CD8-positive, alpha-beta memory T cell (primary cell): ENCODE measurements at places on chromosomes 2 and 18. TPM values are rescaled to one million over a fixed set of nuclear protein-coding genes. Genes with fewer than 3 reads are reported as not detected.

ZBTB14 gene
- total RNA-seq, result 22.2 TPM

DYNAP gene
- total RNA-seq, result not detected

REG3A gene
- total RNA-seq, result not detected

TMEM178A gene
- total RNA-seq, result not detected

MPP4 gene
- not detected for total RNA-seq

DNA sequence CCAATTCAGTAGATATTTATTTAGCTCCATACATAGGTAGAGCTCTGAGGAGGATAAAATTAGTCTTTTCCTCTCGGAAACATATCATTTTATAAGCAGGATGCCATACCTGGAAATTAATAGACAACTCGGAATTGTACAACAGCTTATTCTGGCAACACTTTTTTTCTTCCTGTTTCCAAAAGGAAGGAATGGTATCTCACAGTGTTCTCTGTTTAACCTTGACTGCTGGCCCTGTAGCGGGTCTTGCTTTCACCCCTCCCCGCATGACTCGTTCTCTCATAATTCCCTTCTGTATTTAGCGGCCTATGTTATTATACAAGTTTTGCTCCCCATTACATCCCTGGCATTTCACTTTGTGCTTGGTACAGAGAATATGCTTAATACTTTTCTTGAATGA, 2.5 kb upstream of the KYNU start:
- no peaks in the 10 kb centered on the region for H3K36me3 ChIP-seq
- no peak overlapping the region for H3K4me3 ChIP-seq
- no peaks in the 10 kb centered on the region for H3K27me3 ChIP-seq
- H3K4me1 ChIP-seq, result no peaks in the 10 kb centered on the region
- DNase-seq, result no peak

DNA sequence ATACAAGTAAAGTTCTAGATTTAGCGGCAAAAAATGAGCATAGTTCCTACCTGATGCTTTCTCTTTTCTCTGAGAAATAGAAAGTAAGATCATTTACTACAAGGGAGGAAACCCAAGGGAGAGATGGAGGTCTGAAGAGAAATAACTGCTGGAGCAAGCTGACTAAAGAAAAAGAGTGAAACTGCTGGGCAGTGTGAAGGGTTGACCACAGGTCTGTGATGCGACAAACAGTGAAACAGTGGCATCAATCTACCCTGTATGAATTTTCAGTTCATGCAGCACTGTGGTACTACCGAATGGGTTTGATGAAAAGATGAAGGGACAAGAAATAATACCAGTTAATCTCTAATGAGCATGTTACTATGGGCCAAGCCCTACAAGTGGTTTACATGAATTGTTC, 52.2 kb downstream of the CUL3 start:
- peaks cover 36% of the 10 kb centered on the region for H3K4me1 ChIP-seq
- no peak overlapping the region for H3K4me3 ChIP-seq
- H3K27ac ChIP-seq, result no peak overlapping the region
- peaks cover 7% of the 10 kb centered on the region for H3K36me3 ChIP-seq
- no peaks in the 10 kb centered on the region for H3K27me3 ChIP-seq

- H3K27me3 ChIP-seq, result no peaks in the 10 kb centered on the region
- no peaks in the 10 kb centered on the region for H3K36me3 ChIP-seq
- DNase-seq, result no peak
- no peak overlapping the region for H3K4me3 ChIP-seq
- H3K27ac ChIP-seq, result no peak overlapping the region
- no peaks in the 10 kb centered on the region for H3K4me1 ChIP-seq
Measured at GRCh38 chr18:5424903-5425664, 118.7 kb downstream of the EPB41L3 start.

DNA sequence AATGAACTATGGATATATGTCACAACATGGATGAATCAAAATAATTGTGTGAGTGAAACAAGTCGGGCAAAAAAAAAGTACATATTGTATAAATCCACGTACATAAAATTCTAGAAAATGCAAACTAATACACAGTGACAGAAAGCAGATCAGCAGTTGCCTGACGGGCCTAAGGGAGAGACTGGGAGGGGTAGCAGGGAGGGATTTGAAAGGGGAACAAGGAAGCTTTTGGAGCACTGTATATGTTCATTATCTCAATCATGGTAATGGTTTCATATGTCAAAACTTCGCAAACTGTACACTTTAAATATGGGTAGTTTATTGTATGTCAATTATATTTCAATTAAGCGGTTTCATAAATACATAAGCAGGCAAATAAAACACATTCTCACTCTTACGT, 153.8 kb downstream of the ANKRD44 start:
- H3K27me3 ChIP-seq, result no peaks in the 10 kb centered on the region
- no peaks in the 10 kb centered on the region for H3K36me3 ChIP-seq
- no peak for DNase-seq
- H3K4me1 ChIP-seq, result peaks cover 57% of the 10 kb centered on the region

DNA sequence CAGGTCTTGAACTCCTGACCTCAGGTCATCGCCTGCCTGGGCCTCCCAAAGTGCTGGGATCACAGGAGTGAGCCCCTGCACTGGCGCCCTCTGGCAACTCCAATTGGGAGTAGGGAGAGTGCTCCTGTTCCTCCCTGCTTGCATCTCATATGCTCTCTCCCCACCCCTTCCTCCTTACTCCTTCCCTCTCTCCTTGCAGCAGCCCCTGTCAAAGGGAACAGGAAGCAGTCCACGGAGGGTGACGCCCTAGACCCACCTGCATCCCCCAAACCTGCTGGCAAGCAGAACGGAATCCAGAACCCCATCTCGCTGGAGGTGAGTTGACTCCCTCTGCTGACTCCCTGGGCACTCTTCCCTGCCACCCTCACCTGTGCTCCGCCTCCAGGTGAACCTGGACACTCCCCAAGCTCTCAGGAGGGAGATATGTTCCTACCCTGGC, 10.7 kb downstream of the ARID5A start:
- H3K27ac ChIP-seq, result no peak overlapping the region
- DNase-seq, result no peak
- no peaks in the 10 kb centered on the region for H3K27me3 ChIP-seq
- H3K36me3 ChIP-seq, result peaks cover 21% of the 10 kb centered on the region

DNA sequence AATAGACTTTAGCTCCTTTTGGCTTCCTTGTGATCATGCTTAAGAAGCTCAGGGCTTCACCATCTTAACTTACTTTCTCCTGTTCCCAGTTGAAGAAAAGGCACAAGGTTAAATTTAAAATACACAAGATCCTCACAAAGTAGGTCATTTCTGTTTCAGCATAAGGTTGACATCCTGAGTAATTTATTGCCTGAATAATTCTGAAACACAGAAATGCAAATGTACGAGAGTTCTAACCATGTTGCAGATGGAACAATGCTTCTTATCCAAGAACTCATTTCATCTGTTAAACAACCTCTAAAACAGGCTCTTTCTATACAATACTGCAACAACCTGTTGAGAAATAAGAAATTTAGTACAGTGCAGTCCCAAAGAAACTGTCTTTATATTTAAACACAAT, 395.2 kb downstream of the BCL11A start:
- no peaks in the 10 kb centered on the region for H3K27me3 ChIP-seq
- no peaks in the 10 kb centered on the region for H3K4me1 ChIP-seq
- H3K4me3 ChIP-seq, result no peak overlapping the region
- no peak for DNase-seq

DNA sequence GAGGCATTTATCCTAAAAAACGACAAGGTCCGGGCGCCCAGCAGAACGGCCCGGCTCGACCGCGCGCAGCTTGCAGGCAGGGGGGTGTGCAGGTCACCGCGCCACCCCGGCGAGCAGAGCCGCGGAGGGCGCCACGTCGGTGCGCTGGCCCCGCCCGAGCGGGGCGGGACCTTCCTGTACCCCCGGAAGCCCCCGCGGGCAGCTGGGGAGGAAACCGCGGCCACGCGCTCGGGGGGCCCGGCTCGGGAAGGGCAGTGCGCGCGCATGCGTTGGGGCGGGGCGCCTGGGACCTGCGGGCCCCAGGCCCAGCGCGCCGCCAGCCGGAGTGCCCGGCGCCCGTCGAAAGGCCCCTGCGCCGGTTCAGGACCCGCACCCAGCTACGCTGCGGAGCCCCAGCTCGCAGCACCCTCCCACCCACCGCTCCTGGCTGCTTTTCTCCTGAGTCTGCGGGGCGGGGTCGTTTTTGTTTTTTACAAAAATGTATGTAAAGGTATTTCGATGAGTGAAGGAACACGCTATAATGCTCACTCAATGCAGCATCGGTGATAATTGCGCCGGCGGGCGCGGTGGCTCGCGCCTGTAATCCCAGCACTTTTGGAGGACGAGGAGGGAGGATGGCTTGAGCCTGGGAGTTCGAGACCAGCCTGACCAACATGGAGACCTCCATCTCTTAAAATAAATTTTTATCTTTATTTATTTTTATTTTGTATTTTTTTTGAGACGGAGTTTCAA, 47.7 kb upstream of the POMC start:
- H3K27me3 ChIP-seq, result no peaks in the 10 kb centered on the region
- no peaks in the 10 kb centered on the region for H3K4me1 ChIP-seq
- H3K27ac ChIP-seq, result no peak overlapping the region
- H3K36me3 ChIP-seq, result no peaks in the 10 kb centered on the region

DNA sequence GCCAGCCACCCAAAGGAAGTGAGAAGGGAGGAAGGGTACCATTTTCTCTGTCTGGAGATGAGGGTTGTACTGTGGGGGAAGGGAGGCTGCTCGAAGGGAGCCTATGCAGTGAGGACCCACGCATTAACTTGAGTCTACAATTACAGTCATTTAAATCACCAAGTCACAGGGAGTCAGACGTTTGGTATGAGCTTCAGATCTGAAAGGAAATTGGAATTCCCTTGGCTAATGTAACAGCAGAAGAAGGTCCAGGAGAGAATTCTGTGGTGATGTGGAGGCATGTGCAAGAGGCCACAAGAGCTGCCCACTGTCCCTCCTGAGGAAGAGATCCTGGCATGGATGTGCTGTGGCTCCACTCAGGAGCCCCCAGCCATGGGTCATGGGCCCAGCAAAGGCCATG, 22.5 kb downstream of the DAPL1 start:
- H3K36me3 ChIP-seq, result no peaks in the 10 kb centered on the region
- H3K27me3 ChIP-seq, result no peaks in the 10 kb centered on the region
- no peak for DNase-seq
- no peaks in the 10 kb centered on the region for H3K4me1 ChIP-seq
- no peak overlapping the region for H3K4me3 ChIP-seq

DNA sequence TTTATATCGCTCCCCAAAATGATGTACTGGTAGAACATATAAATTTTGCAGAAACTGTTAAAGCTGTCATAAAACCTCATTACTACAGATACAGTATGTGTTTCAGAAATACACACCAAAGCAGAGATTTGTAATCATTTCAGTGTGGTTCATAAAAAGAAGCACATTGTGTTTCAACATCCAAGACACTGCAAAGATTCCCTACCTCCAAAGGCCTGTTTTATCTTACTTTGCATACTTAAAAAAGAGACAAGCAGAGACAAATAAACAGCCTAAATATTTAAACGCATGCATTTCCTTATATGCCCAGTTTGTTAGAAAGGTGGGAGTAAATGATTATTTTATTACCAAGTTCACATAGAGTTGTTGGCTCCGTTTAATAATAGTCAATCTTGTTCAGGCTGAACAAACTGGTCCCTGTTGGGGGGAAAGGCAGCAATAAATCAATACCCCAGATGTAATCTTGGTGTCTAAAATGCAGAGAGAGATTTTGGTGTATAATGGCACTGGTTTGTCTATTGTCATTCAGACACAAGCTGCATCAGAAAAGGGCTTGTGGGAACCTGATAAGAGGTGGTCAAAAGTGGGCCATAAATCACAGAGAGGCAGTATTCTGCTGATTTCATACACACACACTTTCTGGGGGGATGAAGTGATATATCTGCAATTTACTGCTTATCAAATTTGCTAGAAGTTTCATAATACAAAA, 321.4 kb upstream of the ETAA1 start:
- no peaks in the 10 kb centered on the region for H3K27me3 ChIP-seq
- no peak for DNase-seq
- H3K4me3 ChIP-seq, result no peak overlapping the region
- no peaks in the 10 kb centered on the region for H3K4me1 ChIP-seq

DNA sequence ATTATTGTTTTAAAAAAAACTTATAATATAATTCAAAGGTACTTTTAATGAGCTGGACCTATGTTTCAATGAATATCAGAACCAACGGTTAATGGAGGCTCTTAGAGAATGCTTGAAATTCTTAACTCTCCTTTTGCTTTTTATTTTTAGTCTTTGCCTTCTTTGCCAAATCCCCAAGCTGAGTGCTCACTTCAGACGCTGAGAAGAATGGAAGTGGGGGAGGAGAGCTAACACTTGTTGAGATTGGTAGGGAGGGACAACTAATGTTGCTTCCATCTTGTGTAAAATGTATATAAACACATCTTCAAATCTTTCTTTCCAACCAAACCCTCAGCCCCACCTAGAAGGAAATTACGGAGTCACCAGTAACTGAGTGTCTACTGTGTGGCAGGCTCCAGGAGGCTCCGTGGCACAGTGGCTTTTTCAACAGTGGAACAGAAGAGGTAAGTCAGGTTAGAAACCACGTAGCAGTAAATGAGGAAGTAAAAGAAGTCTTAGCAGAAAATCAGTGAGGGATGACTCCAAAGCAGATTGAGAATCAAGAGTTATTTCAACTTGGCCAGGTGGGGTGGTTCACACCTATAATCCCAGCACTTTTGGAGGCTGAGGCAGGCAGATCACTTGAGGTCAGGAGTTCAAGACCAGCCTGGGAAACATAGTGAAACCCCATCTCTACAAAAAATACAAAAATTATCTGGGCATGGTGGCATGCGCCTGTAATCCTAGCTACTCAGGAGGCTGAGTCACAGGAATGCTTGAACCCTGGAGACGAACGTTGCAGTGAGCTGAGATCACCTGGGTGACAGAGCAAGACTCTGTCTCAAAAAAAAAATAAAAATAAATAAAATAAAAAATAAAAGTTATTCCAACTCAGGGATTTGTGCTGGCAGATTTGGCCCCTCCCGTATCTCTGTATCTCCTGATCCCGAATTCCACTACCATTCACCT, 45.0 kb upstream of the CREB1 start:
- peaks cover 8% of the 10 kb centered on the region for H3K4me1 ChIP-seq
- no peaks in the 10 kb centered on the region for H3K36me3 ChIP-seq
- H3K27ac ChIP-seq, result no peak overlapping the region
- no peak overlapping the region for H3K4me3 ChIP-seq
- no peak for DNase-seq

- H3K4me1 ChIP-seq, result no peaks in the 10 kb centered on the region
- H3K4me3 ChIP-seq, result no peak overlapping the region
- H3K36me3 ChIP-seq, result no peaks in the 10 kb centered on the region
- H3K27ac ChIP-seq, result no peak overlapping the region
Measured at GRCh38 chr2:58010599-58010998, 36.0 kb upstream of the VRK2 start.

GRCh38 chr2:240292035-240292574, 143.4 kb upstream of the GPC1 start:
- H3K27ac ChIP-seq, result no peak overlapping the region
- H3K4me3 ChIP-seq, result no peak overlapping the region
- DNase-seq, result no peak
- no peaks in the 10 kb centered on the region for H3K27me3 ChIP-seq
- no peaks in the 10 kb centered on the region for H3K4me1 ChIP-seq

- no peak for DNase-seq
- no peaks in the 10 kb centered on the region for H3K36me3 ChIP-seq
- no peak overlapping the region for H3K4me3 ChIP-seq
- H3K27me3 ChIP-seq, result no peaks in the 10 kb centered on the region
- H3K4me1 ChIP-seq, result no peaks in the 10 kb centered on the region
Measured at GRCh38 chr2:153939124-153939796, 67.5 kb downstream of the GALNT13 start.
